ENCODE measurements at places on chromosomes 16 and 17. TPM values are rescaled to one million over a fixed set of nuclear protein-coding genes. Genes with fewer than 3 reads are reported as not detected.

Gene MYL4
- not detected for total RNA-seq

Gene AIPL1
- total RNA-seq = not detected

Gene VPS35
- total RNA-seq = 74.9 TPM

Gene ENPP7
- total RNA-seq = not detected

Gene LRRC36
- not detected for total RNA-seq

Gene TSNAXIP1
- 0.97 TPM for total RNA-seq

Gene SPPL2C
- not detected for total RNA-seq

Gene PTX4
- not detected for total RNA-seq

Gene TGFB1I1
- total RNA-seq = 119 TPM

Gene CORO6
- total RNA-seq = 5.1 TPM

Gene HSD17B1
- 2.1 TPM for total RNA-seq

Gene HOXB1
- not detected for total RNA-seq

Gene KRT28
- total RNA-seq = not detected

Gene SLFN5
- total RNA-seq = 38.9 TPM
